ENCODE measurements at places on chromosomes 13 and 19.
A peak's percentile ranks its signal among the peaks of the same experiment; 100 is the strongest.

DNA sequence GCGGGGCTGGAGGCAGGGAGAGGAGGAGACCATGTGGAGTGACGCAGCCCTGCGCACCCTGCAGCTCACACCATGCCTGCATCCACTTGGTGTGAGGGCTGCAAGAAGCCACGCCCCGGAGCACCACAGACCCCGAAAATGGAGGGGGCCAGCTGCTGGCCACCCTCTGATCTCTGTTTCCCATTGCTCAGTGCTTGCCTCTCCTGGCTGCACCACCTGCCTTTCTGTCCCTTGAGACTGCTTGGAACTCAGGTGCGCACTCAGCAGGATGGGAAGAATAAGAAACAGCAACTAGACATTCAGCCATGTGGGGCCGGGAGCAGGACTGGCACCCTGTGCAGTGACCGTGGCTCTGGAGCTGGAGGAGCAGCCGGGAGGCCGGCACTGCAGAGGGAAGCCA, 64.0 kb downstream of the ANKRD10 start:
- no peak for DNase-seq

DNA sequence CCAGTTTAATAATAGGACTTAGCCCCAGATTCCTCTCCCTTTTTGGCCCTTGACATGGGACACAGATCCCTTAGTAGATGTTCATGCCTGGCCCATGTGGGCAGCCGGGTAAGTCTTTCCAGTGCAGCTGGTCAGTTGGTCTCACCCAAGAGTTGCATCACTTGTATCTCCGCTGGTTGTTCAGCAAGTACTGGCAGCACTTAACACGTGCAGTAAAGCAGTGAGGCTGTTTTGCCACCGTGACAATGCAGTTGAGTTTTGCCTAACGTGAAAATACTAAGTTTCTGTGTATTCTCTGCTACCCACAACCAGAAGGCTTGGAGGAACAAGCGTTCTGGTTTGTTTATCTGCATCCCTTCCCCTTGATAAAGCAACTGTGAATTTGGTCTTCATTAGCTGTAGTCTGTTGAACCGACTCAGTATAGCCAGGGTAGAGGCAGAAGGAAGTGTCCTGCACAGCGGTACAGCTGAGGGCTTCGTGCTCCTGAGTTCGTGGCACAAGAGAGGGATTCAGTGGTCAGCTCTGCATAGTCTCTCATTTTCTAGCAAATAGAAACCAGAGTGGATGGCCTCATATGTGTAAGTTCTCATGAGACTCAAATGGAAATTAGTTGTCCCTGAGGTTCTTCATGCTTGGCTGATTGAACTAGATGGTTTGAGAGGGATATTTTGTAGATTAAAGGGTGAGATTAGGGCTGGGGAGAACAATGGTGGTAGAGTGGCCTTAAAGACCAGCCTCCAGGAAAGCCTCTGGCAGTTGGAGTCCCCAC, 50.3 kb downstream of the ARHGEF7 start:
- no peak for DNase-seq

DNA sequence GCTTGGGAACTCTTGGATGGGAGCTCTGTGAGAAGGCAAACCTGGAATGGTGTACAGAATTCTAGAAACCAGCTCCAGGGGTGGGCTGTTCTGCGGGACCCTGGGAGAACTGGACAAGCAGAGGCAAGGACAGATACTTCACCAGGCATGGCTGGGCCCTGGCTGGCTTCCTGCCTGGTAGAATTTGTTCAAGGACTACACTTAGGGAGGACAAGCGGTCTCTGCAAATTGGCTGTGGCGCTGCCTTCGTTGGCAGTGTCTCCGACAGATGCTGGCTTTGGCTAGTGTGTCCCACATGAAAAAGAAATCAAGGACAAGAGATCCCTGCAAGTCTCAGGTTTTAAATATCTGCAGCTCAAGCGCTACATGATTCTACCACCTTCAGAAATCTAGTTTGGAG, 12.4 kb downstream of the CEBPG start:
- DNase-seq = no peak

DNA sequence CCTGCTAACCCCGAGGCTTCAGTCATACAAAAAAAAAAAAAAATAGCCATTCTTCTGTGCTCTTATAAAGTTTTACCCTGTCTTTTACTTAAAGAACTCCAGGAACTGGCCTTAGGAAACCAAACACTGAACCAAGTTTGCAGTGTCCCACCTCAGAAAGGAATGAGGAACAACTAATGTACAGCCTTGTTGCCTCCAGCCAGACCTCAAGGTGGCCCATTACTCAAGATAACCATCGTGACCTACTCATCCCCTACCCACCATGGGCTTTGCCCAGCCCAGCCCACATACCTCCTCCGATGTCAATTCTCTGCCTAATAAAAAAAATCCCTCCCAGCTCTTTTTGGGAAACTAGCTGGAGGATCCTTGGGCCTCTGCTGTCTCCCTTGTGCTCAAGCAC, 133.2 kb downstream of the STARD13 start:
- DNase-seq = no peak

DNA sequence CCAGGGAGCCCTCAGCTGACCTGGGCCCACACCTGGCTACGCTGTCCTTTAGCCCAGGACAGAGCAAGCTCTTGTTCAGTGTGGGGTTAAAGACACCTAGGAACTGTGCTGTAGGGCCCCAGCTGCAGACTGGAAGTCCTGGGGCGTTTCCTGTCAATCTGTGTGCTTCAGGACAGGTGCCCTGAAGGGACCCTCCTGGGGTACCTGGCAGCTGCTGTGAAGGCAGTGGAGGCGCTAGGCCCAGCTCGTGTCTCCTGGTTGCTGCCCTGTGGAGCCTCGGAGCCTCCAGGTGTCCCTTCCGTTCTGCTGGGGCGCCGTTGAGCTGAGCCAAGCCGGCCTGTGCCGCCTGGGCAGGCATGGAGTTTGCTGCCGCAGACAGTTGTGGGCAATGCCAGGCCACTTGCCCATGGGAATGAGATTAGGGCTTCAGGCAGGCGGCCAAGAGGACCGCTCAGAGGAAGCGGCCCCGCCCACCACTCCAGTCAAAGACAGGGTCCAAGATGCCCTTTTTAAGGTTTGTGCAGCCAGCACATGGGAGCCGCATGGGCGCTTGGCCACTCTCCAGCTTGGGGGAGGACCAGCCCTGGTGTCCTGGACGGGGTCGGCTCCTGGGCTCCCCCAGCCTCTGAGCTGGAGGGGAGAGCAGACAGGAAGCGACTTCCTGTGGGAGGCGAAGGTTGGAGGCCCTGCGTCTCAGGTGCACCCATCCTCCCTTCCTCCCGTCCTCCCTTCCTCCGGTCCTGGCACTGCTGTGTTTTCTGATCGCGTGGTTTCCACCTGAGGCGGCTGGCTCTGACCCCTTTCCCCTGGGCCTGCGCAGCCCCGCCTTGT, 4.0 kb downstream of the PTBP1 start:
- no peak for DNase-seq

DNA sequence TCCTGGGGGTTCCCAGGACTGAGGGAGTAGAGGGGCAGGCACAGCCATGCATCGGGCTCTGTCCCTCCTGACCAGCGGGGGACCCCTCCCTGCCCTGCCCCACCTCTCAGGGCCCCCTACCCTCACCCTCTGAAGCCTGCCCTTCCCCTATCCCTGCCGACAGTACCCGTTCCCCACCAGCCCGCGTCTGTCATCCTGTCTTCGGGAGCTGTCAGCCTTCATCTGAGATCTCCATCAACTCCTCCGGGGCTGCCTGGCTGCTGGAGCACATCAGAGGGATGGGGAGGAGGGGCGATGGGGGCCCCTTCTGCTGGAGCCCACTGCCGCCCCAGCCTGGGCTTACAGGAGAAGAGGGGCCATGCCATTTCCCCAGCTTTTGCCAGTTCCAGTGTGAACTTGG, 6.2 kb upstream of the SHD start:
- no peak for DNase-seq

DNA sequence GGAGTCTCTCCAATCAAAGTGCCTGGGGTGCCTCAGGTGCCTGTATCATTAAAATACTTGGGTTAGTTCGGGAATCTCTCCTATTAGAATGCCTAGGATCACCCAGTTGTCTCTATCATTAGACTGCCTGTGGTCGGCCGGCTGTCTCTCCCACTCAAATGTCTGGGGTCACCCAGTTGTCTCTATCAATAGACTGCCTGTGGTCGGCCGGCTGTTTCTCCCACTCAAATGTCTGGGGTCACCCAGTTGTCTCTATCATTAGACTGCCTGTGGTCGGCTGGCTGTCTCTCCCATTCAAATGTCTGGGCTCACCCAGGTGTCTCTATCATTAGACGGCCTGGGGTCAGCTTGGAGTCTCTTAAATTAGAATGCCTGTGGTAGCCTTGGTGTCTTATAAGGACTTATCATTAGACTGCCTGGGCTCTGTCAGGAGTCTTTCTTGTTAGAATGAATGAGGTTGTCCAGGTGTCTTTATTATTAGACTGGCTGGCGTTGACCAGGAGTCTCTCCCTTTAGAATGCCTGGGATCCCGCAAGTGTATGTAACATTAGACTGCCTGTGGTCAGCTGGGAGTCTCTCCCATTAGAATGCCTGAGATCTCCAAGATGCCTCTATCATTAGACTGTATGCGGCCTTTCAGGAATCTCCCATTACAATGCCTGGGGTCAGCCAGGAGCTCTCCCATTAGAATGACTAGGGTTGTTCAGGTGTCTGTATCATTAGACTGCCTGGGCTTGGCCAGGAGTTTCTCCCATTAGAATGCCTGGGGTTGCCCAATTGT, 1555.5 kb downstream of the UQCRFS1 start:
- no peak for DNase-seq

GRCh38 chr13:71309905-71310304, 557.1 kb downstream of the DACH1 start:
- DNase-seq = no peak

DNA sequence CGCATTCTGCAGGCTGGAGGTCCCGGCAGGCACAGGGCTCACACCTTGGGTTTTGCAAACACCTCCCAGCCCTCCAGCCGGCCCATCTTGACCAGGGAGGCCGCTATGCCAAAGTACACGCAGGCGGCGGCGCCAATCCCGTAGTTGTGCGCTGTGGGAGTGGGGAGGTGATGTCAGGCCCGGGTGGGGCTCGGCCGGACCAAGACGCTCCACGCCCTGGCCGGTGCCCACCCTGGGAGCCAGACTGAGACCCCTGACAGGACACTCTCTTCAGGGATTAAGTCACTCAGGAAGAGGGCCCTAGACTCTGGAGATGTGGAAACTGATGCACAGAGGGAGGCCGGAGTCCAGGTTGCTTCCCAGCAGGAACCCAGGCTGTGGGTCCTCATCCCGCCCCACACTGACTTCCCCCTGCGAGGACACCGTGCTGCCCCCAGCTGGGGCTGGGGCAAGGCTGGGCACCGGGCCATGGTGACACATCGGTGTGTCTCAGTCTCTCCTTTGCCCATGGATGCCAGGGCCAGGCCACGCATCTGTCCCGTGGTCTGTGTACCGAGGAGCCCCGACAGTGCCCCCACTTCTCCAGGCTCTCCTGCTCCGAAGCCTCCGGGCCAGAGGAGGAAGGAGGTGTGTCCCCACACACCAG, 8.8 kb downstream of the NDUFA11 start:
- no peak for DNase-seq

- no peak for DNase-seq
Measured at GRCh38 chr19:32324631-32325285, 20.7 kb upstream of the ZNF507 start.

- DNase-seq = no peak
Measured at GRCh38 chr19:40144151-40144550, 47.1 kb upstream of the MAP3K10 start.

DNA sequence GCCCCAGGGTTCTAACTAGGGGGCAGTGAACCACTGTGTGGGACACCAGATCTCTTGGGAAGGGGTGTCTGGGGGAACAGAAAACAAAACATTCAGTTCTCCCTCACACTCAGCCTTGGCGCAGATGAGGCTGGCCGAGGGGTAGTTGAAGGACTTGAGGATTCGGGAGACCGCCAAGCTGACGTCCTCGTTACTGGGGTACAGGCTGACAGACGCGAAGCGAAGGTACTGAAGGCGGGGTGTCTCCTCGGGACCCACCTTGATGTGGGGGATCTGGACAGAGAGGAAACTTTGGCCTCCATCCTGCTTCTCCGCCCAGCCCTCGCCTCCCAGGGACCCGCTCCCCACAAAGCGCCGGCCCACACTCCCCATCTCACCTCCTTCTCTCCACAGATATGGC, 7.6 kb downstream of the GRIK5 start:
- no peak for DNase-seq

DNA sequence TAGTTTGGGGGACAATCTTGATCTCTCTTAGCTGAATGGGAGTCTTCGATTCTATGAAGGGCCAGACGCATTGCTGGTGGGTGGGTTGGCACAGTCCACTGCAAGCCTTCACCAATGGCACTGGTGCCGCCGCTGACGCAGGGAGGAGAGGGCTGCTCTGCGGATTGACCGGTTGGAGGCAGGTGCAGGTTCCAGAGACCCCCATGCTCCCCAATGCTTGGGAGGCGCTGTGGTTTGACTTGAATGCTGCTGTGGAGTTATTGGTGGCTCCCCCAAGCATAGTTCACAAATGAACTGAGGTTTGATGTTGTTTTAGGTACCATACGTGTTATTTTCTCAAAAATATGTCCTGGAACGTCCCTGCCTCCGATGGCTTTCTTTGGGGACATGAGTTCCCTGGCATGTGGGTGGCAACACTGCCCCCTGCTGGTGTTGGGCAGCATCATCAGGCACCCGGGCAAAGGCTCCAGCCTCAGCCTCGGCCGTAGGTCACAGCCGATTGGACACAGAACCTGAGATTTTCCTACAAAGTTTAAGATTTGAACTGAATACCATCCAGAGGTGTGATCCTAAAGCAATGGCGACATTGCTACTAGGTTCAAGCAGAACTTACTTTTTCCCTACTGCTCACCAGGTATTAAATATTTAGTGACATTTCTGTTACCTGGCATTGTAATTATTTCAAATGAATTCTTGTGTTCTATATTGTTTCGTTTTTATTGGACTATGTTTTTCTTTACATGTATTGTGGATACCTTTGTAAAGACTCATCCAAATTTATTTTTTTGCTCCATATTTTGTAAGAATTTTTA, 95.5 kb downstream of the ANKRD10 start:
- DNase-seq = peak; percentile 71

DNA sequence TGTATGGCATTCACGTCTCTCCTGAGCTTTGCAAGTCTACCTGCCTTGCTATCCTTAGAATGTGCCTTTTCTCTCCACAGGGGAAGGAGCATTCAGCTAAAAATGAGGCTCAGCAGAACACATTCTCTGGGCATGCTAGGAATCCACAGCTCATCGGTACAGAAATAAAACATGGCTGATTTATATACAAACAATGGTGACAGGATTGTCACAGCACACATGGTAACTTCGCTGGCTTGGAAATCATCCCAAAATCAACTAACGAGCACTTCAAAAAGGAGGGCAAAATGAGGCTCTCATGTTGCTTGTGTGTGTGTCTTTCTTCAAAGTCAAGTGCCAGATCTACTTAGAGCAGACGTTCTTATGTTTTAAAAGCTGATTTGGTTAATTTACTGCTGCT, 373.0 kb downstream of the FGF14 start:
- DNase-seq = no peak

- DNase-seq = no peak
Measured at GRCh38 chr13:22836475-22836874, 344.3 kb upstream of the SGCG start.

DNA sequence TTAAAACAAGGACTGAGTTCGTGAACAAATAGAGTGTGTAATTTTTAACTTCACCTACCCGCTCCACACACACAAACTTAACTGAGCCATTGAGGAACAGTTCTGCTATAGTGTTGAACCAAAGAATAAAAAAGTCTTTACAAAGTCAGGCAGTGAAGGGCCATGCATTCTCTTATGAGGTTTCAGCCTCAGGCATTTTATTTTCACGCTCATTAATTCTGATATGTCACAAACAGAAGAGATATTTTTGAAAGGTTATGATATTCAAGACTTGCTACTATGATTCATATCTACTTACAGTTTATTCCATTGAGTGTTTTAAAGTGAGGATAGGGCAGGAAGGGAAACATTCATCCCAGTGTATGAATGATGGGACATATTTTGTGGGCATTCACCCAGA, 282.2 kb downstream of the SLITRK5 start:
- DNase-seq = no peak

All from activated CD4-positive, alpha-beta T cell treated with anti-CD3 and anti-CD28 coated beads, Interleukin-2, amount 50 U/mL, for 4 hours (primary cell).